ENCODE measurements at places on chromosomes 5 and 9.

DNA sequence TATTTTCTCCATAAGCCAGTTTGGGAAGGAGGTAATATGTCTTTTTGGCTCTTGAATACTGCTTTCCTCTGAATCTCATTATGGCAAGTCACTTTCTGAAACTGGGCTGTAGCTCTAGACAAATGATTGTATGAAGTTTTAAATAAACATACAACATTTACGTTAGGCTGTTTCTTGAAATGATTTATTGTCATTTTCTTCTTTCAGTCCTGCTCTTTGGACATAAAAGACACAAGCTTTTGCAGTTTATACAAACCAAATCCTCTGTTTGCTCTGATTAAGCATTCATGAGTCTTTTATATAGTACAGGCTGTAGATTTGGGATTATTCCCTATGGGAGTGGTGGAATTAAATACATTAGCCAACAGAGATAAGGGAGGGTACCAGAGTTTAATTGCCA is 139.7 kb downstream of the CEP120 start:
- no peak for DNase-seq

- DNase-seq, result no peak
Observed at GRCh38 chr5:78467140-78467539, 106.7 kb downstream of the SCAMP1 start.

- no peak for DNase-seq
Observed at GRCh38 chr9:71814815-71815214, 46.5 kb upstream of the CEMIP2 start.

DNA sequence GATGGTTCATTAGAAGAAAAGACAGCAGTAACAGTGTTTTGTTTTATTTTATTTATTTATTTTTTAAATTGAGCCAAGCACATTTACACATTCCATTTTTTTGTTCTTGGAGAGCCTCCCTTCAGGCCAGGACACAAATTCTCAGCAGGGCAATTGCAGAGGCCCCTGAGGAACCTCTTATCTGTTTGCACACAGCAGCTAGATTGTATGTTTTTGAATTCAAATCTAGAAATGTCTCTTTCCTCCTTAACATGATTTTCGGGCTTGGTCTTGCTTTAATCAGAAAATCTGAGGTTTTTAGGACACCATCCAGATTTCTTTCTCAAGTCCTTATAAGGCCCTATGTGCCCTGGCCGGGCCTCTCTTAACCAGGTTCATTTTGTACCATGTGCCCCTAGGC is 76.0 kb downstream of the PRR16 start:
- no peak for DNase-seq

DNA sequence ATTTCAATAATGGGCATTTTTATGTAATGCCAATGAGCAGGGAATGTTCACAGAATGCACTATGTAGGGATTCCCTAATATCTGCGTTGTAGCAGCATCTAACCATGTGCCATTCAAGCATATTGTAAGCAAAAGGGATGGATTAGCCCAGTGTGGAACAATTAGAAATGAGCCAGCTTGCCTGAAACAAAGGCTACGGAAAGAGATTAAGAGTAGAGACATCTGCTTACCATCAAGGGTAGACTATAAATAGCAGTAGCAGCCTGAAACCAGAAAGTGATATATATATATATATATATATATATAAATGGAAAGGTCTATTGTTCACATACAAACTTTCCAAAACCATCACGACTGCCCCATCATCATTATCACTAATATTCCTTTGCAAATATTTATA is 31.9 kb upstream of the CEP120 start:
- DNase-seq, result no peak

DNA sequence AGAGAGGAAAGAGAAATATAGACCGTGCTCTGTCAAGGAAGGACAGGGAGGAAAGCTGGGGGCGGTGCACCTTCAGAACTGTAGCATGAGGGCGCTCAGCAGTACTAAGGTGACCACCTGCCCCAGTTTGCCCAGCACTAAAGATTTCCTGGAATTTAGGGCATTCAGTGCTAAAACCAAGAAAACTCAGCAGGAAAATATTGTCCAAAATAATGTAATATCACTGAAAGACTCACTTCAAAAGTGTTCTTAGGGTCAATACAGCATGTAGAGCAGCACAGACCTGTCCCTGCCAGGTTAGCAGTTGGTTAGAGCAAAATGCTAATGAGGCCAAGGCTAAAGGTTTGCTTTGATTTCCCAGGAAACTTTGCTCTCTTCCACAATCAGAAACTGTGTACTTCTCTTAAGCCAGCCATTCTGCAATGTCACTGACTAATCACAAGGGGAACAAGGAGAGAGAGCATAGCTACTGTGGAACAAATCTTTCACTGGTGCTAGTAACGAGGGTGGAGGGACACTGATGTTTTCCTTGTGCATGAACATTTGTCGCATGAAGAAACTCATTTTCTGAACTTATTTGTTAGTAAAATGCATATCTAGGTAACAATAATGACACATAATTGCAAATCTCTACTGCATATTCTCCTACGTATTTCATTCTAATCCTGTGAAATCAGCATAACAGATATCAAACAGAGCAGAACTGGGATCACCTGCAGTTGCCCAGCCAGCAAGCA is 53.0 kb upstream of the GRAMD2B start:
- DNase-seq, result no peak

DNA sequence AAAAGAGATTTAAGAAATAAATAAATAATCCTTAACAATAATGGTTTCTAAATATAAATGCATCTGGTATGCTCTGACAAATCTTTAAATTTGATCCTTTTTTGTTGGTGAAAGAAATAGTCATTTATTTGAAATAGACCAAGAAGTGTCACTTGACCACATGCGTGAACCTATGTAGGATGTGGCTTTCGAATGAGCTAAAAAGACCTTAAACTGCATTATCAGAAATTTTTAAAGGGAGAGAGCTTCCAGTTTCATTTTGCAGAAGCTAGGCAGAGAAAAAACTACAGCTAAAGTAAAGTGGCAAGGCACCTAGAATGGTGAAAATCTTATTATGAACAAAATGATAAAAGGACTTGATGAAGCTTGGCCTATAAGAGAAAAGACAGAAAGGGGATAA is 309.2 kb upstream of the EFNA5 start:
- DNase-seq, result no peak

GRCh38 chr9:107208121-107208520 is 75.0 kb upstream of the RAD23B start:
- no peak for DNase-seq

DNA sequence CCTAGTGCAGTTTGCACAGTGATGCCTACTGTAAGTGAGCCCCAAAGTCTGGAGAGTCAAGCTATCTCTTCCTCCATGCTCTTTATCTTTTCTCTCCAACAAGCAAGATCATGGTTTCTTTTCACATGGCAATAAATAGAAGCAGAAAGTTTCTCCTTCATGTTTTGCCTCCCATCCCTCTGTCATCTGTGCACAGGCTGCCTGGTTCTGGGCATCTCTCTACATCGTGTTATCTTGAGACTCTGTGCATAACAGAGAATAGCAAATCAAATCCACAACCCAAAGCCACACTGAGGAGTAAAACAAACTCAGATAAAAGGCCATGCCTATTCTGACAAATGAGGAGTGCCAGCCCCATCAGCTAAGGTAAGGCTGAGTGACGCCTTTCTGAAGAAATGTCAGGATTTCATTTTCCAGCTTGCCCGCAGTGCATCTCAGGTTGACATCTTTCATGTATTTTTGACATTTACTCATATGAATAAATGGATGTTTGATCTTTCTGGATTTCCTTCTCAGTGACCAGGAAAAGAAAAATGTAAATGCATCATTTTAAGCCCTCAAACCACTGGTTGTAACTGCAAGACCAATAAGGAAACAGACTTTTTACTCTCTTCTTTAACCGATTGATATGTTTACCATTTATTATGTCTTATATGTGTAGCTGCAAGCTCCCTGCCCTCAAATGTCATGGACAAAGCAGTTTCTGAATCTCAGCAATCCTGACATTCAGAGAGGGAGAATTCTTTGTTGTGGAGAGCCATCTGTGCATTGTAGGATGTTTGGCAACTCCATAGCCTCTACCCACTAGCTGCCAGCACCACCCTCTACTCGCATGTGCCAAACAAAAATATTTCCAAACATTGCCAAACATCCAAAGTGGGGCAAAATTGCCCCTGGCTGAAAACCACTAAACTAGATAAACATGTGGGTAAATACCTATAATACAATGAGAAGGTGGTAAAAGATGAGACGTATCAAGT is 49.2 kb upstream of the ACO1 start:
- DNase-seq, result no peak

GRCh38 chr5:172929371-172929838 is 29.8 kb upstream of the RPL26L1 start:
- no peak for DNase-seq

DNA sequence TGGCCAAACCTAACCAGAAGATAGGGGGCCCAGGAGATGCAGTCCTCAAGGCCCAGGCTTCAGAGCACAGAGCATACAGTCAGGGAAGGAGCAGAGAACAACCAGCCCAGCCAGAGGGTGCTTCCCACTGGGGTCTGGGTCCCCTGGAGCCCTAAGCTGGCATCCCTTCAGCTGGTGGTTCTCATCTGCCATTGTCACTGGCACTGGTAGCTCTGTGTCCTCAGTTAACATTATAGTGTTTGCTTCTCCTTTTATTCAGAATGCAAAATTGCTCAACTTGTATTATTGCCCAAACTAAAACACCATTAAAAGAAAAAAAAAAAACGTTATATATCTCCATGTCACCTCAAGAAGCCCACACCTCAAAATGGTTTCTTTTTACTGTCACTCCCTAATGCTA is 219.2 kb downstream of the ENC1 start:
- no peak for DNase-seq

DNA sequence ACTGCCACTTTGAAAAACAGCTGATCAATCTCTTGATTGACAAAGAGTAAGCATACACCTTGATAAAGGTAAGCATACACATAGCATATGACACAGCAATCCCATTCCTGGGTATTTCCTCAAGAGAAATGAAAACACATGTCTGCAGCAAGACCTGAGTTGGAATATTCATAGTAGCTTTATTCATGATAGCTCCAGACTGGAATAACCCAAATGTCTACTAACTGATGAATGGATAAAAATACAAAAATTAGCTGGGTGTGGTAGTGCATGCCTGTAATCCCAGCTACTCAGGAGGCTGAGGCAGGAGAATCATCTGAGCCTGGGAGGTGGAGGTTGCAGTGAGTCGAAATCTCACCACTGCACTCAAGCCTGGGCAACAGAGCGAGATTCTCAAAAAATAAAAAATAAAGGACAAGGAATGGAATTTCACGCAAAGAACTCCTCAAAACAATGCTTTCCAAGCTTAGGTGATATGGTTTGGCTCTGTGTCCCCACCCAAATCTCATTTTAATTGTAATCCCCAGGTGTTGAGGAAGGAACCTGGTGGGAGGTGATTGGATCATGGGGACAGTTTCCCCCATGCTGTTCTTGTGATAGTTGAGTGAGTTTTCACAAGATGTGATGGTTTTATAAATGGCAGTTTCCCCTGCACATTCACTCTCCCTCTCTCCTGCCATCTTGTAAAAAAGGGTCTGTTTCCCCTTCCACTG is 41.1 kb upstream of the LHFPL2 start:
- DNase-seq, result no peak

DNA sequence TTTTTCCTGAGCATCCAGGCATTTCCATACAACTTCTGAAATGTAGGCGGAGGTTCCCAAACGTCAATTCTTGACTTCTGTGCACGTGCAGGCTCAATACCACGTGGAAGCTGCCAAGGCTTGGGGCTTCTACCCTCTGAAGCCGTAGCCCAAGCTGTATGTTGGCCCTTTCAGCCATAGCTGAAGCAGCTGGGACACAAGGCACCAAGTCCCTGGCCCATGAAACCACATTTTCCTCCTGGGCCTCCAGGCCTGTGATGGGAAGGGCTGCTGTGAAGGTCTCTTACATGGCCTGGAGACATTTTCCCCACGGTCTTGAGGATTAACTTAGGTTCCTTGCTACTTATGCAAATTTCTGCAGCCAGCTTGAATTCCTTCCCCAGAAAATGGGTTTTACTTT is 103.6 kb downstream of the NREP start:
- DNase-seq, result no peak

DNA sequence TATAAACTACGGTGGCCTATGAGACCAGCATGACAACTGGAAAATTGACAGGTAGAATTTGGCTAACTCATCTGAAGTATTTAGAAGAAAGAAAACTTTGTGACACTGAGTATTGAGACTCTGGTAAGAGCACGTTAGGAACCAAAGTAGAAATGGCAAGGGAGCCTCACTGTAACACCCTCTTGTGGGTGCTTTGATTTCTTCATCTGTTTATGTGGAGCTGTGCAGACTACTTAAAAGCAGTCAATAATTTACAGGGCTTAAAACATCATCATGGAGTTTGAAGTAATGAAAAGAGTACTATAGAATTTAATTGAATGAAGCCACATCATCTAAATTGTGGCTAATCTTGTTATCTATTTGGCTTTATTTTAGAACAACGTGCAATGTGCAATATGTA is 414.2 kb downstream of the CCDC171 start:
- no peak for DNase-seq

DNA sequence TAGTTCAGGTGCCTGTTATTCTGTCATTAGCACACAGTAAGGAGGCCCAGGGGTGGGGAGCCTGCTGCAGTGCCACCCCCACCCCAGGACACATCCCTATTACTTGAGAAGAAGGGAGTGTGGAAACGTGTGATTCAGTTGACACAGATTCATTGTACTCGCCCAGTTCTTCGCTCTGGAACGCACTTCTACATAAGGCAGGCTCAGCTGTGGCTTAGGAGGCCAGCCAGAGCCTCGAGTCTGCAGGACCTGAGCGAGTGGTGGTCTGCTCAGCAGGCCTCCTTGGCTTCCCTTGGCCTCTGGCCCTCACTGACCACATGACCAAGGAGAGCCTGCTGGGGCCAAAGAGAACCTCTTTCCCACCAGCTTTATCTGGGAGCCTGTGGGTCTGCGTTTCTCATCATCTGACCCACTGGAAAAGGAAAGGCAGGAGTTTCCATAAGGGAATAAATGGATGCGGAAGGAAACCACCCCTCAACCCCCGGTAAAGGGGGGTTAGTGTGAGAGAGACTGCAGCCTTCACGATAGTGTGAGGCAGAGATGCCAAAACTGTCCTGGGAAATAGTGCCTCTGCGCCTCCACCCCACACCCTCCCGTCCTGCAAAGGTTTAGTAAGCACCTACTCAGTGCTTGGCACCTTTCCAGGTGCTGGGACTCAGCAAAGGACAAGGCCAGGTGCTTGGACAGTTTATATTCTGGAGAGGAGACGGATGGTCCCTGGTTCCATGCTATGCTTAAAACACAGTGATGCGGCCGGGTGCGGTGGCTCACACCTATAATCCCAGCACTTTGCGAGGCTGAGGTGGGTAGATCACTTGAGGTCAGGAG is 73.7 kb downstream of the PPARGC1B start:
- no peak for DNase-seq

DNA sequence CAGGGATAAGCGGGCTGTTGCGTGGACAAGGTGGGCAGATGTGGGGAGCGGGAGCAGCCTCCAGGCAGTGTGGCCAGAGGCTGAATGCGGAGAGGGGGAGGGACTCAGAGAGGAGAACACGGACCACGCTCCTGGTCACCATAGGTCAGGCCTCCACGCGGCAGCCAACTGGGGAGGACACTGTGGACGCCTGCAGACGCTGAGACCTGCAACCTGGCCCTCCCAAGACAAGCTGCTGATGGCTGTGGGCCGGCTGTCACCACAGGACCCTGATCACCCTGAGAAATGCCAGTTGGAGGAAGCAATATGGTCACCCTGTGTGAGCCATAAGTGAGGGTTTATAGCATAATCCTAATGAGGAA is 16.8 kb downstream of the LPCAT1 start:
- no peak for DNase-seq

Measured in CD4-positive, alpha-beta T cell treated with Interferon gamma for 1 hour (primary cell).